T1000 (cell line): ENCODE measurements at places on chromosomes 5 and 9.

DNA sequence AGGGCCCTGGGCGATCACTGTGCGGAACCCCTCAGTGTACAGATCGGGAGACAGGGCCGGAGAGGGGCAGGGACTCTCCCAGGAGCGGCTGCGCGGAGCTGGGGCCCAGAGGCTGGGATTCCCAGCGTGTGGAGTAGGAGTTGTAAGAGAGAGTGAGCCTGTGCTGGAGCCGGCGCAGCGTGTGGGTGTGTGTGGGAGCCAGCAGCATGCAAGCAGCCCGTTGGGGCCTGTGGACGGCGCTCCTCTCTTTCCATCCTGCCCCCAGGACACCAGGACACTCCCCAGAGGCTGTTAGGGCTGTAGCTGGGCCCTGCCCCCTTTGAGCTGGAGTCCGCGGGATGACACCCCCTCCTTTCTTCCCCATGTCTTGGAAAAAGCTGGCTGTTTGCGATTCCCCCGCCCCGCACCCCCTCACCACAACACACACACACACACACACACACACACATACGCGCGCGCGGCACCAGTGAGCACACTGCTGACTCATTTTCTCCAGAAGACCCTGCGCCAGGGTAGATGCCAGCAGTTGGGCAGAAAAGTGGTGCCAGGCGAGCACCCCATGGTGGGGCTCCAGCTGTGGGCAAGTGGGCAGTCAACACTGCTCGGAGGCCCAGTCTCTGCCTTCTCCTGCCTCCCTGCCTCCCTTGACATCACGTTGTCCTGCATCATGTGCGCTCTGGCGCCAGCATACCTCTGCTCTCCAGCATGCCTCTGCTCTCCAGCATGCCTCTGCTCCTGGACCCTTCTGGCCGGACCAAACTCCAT is 1.5 kb downstream of the COL27A1 start:
- DNase-seq = peak; percentile 58

DNA sequence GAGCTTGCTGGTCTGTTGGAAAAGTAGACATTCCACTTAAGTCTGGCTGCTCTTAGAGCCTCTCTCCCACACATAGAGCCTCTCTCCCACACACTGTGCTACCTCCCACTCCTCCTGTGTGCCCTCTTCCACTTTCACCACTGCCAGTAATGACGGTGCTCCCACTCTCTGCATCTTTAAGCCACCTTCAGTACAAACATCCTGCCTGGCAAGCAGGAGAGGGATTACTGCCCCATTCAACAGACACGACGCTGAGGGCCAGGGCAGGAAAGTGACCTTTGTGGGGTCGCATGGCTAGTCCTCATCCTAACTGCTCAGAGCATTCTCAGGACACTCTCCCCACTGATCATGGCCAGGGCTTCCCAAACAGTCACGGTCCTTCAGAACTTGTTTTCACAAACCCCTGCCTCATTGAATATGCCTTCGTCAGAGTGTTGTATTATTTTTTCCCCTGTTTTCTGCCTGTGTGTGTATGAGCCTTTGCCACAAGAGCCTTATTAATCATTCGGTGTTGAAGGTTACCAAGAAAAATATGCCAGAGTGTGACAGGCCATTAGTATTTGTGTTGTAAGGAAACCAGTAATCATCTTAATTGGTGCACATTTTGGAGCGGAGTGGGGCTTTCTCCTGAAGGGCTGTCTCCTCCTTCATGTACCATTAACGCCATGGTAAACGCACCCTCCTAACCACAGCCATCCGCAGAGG is 87.1 kb upstream of the SAP30L start:
- no peak for DNase-seq

GRCh38 chr5:113325054-113325453 is 109.7 kb downstream of the TSSK1B start:
- DNase-seq = no peak

DNA sequence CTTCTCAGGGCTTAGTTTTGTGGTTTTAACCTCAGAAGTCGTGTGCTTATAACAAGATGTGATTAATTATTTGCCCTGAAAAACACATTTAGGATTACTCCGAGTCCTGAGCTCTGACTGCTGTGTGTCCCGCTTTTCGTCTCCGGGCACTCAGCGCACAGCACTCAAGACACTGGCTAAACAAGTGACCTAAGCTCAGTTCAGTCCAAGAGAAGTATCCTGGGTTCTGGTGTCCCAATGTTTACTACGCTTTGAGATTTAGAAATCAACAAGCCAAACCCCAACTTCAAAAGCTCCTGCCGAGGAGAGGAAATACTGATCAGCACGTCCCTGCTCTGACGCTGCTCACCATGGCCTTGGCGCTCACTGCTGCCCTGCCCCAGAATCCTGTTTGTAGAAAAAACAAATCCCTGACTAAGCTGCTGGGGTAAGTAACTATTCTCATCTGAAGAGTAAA is 53.2 kb downstream of the IPPK start:
- DNase-seq = no peak

DNA sequence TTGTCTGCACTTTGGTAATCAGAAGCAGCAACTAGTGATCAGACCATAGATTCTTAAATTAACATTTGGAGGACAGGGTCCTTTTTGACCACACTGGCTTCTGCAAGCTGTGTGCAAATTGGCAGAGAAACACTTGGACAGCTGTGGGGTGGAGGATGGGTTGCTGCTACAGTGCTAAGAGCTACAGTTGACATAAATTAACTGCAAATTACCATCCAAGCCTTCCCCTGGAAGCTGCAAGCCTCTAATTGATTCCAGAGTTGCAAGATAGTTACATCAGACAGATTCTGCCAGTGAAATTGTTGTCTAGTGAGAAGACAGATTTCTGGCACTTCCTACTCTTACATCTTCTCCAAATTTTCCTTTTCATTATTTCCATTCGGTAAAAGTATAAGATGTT is 517.7 kb downstream of the DIRAS2 start:
- no peak for DNase-seq

DNA sequence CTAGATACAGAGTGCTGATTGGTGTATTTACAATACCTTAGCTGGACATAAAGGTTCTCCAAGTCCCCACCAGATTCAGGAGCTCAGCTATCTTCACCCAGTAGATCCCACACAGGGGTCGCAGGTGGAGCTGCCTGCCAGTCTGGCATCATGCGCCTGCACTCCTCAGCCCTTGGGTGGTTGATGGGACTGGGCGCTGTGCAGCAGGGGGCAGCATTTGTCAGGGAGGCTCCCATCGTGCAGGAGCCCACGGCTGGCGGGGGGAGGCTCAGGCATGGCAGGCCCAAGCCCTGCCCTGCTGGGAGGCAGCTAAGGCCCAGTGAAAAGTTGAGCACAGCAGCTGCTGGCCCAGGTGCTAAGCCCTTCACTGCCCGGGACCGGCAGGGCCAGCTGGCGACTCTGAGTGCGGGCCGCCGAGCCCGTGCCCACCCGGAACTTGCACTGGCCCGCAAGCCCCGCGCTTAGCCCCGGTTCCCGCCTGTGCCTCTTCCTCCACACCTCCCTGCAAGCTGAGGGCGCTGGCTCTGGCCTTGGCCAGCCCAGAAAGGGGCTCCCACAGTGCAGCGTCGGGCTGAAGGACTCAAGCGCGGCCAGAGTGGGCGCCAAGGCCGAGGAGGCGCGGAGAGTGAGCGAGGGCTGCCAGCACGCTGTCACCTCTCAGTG is 314.1 kb upstream of the ATP10B start:
- DNase-seq = no peak

DNA sequence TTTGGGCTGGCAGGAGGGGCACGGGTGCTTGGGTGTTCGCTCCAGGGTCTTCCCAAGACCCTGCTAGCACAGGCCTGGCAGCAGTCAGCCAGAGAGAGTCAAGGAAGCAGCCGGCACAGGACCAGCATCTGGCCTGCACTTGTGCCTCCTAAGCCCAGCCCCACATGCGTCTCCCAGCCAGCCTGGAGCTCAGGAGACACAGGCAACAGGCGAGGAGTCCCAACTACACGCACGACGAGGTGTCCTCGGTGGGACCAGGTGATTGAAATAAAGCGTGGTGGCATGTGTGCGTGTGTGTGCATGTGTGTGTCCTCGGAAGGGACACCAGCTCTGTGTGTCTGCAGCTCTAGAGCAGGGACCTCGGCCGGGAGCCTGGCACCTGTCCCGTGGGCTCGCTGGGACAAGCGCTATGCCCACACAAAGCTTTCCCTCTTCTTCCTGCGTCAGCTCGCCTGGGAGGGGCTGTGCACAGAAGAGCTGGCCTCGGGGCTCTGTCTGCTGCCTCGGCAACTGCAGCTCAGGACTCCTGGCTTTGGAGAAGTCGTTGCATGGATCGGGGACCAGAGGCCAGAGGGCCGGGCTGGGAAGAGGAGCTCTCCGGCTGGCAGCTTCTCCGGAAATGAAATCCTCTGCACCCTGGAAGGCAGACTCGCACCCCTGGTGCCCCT is 14.7 kb upstream of the SLC9A3 start:
- DNase-seq = no peak

DNA sequence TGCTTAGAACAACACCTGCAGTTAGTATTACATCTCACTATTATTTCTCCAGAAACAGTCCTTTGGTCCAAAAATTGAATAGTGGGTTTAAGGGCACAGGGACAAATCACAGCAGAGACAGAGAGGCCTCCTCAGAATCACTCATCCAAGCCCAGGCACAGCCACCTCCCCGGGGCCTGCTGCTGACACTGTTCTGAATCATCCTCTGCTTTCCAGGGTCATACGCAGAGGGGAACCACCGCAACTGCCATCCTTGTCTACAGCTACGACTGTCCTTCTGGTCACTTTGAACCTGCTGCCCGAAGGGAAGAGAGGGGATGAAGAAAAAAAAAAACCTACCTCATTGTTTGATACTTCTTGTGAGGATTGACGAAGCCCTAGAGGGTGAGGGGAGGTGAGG is 35.3 kb upstream of the MAN2A1 start:
- peak; percentile 22 for DNase-seq

- no peak for DNase-seq
These were observed 73.1 kb downstream of the MAN2A1 start for GRCh38 chr5:109762821-109763220.

DNA sequence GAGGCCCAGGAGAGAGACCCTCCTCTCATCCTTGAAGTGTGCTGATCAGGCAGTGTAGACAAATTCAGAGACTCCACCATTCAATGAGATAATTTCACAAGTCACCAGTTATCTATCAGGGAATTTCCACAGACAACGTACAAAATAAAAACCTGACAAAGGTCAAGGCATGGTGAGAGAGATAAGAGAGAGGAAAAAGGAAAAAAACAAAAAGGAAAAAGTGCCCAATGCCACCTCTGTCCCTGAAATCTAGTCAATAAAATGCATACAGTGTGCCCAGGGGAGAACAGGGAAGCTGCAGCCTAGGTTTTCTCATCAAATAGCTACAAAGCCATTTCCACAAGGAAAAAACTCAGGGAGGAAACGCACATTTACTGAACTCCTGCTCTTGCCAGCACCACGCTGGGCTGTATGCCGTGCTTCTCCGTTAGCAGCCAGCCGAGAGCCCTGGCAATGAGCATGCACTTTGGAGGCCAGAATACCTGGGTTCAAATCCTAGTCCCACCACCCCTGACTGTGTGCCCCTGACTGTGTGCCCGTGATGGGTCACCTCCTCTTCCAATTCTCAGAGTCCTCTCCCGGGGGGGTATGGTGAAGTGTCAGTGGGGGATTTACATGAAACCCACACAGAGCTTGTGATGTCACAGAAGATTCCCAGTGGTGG is 11.6 kb downstream of the WHRN start:
- DNase-seq = no peak

DNA sequence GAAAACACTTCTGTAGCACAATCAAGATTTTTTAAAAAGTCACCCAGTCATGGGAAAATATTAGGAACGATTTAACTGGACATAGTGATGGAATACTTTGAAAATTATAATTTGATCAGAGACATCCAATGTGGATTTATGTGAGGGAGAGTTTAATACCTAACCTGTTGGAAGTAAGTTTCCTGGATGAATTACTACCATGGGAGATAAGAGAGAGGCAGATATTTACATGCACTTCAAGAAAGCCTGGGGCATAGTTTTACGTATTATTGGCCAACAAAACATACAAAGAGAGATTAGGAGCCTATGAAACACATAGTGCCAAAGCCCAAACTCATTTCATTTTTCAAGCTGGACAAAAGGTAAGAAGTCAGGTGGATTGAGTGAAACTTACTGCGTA is 336.8 kb downstream of the SLIT3 start:
- no peak for DNase-seq

GRCh38 chr5:75678155-75678554 is 39.1 kb downstream of the POC5 start:
- no peak for DNase-seq

DNA sequence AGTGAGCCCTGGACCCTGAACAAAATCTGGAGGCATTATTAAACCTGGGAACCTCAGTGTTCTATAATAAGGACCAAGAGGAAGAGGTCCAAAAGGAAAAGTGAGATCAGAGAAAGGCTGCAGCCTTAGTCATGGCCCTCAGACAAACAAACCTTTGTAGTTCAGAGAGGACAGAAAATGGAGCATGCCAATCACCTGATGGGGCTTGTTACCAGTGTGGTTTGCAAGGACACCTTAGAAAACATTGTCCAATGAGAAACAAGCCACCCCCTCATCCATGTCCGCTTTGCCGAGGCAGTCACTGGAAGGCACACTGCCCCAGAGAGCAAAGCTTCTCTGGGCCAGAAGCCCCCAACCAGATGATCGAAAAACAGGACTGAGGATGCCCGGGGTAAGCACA is 254.8 kb downstream of the CDH10 start:
- no peak for DNase-seq

DNA sequence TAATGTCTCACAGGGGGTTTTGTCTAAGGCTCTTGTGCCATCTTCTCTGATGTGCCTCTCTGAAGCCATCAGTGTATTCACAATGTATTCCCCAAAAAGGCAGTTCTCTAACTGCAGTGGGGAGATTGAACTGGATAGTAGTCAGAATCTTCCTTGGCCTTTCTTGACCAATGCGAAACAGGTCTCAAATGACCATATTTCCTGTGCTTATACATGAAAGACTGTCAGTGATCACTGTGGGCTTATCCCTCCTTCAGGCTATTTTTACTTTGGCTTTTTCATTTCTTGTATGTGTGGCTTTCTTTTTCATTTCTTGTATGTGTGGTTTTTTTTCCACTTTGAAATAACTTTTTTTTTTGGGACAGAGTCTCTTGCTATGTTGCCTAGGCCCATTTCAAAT is 19.7 kb downstream of the HMGXB3 start:
- DNase-seq = no peak

DNA sequence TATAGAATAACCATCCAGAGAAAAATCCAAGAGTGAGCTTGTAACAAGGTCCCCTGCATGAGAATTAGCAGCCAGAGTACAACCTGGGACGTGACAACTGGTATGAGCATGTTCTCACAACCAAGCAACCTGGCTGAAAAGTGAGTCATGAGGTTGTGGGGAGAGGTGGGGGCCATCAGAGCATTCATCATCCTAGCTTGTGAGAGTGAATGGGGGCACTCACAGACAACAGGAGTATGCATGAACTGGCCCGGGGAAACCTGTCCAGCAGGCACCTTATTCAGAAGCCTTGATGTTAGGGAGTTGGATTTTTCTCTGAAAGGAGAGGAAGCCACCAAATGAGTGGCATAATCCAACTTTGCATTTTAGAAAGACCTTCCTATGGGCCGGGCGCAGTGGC is 113.0 kb downstream of the FRMD3 start:
- DNase-seq = no peak

DNA sequence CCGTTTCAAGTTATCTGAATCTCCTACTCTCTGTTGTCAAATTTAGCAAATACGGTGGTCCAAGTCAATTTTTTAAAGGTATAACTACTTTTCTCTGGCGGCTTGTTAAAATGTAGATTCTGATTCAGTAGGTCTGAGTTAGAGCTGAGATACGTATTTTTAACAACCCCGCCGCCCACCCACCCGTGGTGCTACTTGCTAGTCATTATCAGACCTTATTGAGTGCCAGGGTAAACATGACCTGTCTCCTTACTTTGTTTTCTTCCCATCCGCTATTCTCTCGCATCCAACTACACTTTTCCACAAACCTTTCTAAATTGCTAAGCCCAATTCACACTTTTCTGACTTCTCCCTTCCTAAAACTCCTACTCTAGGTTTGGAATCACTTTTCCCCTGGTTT is 694 bp upstream of the PLAA start:
- no peak for DNase-seq
